Activated CD4-positive, CD25-positive, alpha-beta regulatory T cell (primary cell): ENCODE measurements at places on chromosomes 16 and 17.

DNA sequence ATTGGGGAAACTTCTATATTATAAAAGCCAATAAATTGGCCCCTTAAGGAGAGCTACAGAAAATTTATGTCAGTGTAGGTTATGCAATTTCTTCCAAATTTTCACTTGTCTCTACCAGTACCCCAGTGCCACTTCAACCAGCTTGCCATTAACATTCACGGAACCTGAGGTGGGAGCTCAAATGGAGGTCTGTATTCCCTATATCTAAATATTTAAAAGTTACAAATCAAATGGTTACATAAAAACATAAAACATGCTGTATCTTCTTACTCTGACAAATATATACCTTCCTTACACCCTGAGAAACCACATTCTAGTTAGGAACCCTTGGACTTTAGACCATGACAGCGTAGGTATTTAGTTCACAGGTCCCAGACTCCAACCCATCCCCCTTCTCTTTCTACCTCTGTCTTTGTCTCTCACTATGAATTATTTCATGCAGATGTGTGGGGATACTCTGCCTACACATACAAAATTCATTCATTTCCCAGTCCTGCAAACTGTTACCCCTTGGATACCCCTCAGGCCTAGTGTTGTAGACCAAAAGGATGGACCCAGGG lies 127.8 kb upstream of the PMFBP1 start:
- no peak for DNase-seq

DNA sequence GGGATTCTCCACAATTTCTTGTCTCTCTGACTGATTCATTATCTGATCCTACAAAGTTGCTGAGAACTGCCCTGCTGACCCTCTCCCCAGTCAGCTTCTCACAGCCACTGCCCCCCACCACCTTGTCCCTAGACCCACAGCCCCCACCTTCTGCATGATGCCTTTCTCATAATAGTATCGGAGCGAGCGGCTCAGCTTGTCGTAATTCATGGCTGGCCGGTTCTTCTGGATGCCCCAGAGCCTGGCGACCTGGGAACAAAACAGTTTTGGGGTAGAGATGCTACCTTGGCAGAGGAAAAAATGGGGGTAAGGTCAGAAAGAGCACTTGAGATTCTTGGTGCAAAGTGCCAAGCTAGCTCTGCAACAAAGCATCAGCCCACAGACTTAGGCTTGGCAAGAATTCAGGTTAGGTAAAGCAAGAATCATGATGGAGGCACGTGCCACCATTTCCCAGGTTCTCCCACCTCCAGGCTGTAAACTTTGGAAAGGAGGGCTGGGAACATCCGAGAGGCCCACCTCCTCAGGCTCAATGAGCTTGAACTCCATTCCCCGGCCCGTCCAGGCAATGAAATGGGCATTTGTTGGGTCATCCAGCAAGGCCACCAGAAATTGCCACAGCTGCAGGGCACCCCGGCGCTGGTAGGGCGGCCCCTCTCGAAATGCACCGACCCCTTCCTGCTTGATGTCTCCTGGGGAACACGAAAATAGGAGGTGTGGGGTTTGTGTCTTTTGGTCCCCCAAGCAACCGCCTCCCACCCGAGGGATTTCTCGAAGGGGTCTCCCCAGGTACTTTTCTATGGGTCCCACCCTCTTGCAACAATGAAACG lies 16.9 kb downstream of the ETV4 start:
- no peak for DNase-seq

DNA sequence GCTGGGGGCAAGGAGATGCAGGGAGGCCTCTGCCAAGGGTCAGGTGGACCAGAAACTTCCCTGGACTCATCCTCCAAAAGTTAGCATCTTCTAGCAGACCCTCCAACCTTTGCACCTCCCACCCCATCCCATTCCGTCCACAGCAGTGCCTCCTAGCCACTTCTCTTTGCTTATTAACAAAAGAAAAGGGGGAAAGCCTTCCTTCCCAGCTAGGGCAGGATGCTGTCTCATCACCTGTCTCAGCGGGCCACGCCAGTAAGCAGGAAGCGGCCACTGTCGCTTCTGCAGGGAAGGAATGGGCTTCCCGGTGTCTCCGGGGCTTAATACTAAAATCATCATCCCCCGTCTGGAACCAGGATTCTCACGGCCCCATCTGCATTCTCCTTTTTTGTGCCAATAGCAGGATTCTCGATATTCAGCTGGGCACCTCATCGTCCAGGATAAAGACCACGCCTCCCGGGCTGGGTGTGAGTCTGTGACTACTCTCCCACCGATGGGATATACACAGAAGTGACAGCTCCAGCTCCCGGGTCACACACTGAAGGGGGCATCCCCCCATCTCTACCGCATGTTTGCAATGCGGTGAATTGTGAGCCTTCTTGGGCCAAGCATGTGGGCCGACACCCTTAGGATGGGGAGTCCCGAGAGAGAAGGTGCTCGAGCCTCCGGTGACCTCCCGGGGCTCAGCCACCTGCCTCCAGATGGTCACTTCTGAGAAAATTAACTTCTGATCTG lies 15.5 kb upstream of the RBFOX3 start:
- no peak for DNase-seq

GRCh38 chr17:6591599-6592158 lies 35.3 kb upstream of the PITPNM3 start:
- no peak for DNase-seq

GRCh38 chr17:19766421-19767270 lies 18.5 kb upstream of the ALDH3A1 start:
- peak; percentile 68 for DNase-seq

DNA sequence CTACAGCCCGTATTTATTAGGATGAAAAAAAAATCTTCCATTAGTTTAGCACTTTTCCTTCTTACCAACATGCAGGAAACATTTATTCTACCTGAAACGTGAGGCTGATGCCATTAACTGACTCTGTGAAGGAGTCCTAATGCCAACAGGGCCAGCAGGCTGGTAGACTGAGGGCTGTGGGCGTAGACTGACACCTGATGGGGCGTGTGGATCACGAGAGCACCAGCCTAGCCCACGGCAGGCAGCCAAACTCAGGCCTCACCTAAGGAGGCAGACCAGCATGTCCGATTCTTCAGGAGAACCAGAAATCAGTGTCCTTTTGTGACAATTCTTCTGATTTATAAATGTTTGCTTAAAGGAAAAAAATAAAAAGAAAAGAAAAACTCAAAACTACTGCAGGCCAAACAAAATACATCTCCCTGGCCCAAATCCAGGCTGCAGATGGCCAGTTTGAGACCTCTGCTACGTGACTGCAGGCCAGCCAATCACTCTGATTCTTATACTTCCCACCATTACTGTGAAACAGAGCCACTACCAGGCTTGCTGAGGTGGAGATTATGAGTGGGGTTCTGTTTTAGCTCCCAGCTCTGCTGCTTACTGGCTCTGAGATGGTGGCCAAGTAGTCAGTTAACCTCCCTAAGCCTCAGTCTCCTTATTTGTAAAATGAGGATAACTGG lies 66.5 kb downstream of the GNAO1 start:
- no peak for DNase-seq

- DNase-seq: no peak
Measured at GRCh38 chr16:77624085-77624484, 98.2 kb upstream of the NUDT7 start.

DNA sequence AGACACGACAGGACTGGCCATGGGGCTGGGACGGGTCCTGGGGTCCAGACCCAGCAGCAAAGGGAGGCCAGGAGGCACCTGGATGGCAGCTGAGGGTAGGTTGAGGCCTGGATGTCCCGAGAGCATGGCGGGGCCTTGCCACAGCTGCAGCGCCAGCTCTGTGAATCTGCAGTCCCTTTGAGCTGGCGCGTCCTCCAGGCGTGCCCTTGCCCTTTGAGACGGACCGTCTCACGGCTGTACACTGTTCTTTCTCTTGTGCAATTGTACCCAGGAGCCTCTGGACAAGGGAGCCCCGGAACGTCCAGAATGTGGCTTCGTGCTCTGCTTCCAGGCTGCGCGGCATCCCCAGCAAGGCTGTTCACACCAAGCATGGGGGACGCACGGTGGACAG lies 69.5 kb upstream of the CIBAR2 start:
- DNase-seq: no peak

- no peak for DNase-seq
Measured at GRCh38 chr17:38911081-38911730, 14.2 kb upstream of the LASP1NB start.
